ENCODE measurements at places on chromosomes 1 and 21.

- no peak for DNase-seq
Observed at GRCh38 chr1:246104927-246105326, 402.2 kb downstream of the SMYD3 start.

- peak; percentile 40 for DNase-seq
Observed at GRCh38 chr21:46559291-46559983, 45.4 kb downstream of the S100B start.

DNA sequence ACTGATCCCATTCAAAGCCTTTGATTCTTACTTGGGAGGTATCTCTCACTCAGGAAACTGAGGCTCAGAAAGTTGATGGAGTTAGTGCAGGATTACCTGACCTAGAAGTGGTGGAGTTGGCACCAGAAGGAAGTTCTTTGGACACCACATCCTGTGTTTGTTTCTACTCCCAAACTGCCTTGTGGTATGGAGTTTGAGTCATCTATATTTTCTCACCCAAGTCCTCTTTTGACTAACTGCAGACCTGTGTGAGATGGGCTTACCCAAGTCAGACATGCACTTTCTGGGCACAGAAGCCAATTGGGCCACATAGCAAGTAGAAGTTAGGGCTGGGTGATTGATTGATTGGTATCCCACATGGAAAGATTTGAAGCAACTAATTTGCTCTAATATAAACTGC lies 36.1 kb downstream of the FGGY start:
- no peak for DNase-seq

DNA sequence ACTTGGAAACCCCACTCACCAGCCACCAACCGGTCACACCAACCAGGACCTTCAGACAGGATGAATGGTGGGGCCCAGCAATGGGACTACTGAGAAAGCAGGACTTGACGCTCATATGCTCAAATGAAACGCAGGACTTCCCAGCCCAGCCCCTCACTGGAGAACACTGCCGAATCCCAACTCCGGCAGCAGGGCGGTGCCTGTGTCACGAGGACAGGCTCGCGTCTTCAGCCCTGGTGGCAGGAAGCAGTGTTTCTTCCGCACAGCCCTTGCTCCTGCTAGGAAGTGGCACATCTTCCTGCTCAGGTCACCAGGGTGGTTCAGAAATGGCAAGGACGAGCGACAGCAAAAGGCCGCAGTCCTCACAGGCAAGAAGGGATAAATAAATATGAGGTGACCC lies 38.9 kb downstream of the CD58 start:
- DNase-seq = no peak

DNA sequence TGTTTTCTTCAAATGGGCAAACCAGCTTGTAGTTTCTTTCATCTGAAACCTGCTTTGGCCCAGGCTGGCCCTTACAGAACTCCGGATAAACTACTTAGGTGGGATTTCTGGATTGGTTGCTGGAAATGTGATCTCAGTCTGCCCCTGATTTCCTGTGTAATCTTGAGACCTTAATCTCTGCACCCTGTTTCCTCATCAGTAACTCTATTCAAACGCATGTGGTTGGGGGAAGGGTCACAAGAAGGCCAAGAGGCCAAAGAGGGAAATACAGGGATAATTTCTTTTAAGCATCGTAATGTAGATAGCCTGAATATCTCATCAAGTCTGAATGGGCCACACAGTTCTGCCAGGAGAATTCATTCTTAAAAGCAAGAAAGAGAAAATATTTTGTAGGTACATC lies 483.6 kb downstream of the LTN1 start:
- no peak for DNase-seq

DNA sequence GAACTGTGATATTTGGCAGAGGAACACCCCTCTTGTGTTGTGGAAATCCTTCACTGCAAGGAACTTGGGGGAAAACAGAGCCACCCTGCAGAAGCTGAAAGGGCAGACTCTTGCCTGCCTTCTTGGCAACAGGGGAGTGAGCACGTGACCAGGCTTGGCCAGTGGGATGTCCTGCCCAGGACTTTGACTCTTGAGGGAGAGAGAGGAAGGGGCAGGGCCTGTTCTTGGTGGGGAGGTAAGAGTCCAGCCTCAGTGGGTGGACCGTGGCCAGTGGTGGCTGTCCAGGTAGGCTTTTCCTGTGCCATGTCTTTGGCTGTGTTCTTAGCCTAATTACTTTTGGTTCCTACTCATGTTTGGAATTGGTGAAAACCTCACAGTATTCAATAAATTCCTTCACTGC lies 8.6 kb upstream of the AK2 start:
- no peak for DNase-seq

GRCh38 chr1:21756393-21757089 lies 26.4 kb downstream of the USP48 start:
- no peak for DNase-seq
